ENCODE measurements at places on chromosomes 5 and 9.

- no peak for DNase-seq
Measured at GRCh38 chr9:127526655-127527559, 75.6 kb downstream of the LRSAM1 start.

DNA sequence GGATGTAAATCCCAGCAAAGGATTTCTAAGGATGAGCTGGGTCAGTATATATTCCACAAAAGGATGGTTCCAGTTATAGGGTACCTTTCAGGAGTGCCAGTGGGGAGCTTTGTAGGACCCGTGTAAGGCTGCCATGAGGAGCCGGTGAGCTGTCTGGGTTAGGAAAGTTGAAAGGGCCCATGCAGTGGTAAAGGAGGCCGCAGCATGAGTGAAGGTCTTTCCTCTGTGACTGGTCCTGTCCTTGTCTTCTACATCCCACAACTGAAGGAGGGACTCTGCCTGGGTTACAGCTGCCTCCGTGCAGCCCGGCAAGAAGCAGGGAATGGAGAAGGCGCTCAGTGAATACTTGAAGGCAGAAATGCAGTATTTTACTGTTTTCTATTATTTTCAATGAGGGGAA, 58.9 kb downstream of the HSPA4 start:
- no peak for DNase-seq

- DNase-seq = no peak
Measured at GRCh38 chr9:133934482-133935232, 57.5 kb downstream of the VAV2 start.

DNA sequence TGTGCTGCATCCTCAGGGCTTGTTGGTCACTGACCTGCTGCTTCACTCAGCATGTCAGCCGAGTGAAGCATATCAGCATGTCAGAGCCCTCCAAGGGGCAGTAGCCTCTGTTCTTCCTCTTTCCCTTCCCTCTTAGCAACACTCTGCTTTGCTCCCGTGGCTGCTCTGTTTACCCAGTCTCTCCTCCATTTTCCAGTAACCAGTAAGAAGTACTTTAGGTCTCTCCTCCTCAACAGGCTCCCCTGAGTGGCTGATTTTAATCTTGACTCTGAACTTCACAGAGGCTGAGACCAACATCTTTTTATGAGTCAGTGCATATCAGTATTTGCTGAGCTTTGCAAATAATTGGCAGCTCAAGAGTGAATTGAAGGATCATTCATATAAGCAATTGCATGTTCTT, 18.6 kb upstream of the ADRB2 start:
- DNase-seq = no peak

DNA sequence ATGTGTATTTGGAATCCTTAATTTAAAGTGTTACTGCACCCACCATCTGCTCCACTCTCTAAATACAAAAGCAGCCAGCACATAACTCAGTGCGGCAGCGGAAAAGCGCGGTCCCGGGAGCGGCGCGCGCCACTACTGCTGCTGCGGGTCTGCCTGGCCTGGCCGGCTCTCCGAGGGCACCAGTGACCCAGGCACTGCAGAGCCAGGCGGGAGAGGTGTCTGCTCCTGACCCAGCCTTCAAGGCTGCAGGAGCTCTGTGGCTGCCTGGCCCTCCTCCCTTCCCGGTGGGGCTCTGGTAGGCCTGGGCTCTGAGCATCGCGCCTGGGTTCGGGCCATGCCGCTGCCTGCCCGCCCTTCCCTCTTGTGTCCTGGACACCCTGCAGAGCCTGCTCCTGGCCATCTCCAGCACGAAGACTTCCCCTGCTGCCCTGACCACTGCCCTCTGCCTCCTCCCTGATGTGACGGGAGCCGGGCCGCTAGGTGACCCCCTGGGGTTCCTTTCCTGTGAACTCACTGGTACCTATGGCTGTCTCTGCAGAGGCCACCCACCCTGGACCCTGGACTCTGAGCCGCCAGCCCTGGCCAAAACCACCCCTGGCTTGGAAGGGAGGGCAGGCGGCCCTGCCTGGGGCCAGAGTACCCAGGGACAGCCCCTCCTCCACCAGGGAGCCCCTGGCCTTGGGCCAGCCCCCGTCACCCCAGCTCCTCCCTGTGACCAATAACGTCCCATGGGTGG, 32.8 kb upstream of the UBAC1 start:
- no peak for DNase-seq

- DNase-seq = no peak
Measured at GRCh38 chr9:74935008-74935407, 17.7 kb downstream of the C9orf40 start.

- no peak for DNase-seq
Measured at GRCh38 chr5:13860146-13860545, 84.3 kb downstream of the DNAH5 start.

GRCh38 chr9:92749071-92749933, 15.3 kb downstream of the BICD2 start:
- no peak for DNase-seq

DNA sequence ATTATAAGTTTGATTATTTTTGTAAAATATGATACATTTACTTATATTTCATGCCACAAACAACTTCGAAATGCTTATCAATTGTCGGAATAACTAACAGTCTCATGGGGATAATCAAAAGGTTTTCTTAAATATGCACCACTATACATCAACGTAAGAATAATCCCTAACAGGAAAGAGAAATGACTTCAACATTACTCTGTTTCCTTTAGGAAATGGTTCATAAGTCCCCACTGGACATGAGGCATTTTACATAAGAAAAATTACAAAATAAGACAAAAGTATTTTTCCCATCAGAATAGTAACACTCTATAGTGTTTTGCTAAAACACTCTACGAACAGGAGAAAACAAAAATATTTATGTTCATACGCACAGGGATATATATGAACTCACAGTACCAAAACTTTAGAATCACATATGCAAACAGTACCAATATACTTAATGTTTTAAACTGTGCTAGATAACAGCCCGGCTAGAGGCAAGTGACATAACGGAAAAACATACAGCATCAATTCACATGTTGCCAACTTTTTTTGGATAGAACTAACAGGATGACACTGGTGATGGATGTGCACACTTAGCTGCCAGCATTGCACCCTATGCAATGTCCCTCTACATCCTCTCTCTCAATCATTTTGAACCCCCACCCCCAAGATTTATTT, 120.5 kb downstream of the NFIB start:
- DNase-seq = no peak

DNA sequence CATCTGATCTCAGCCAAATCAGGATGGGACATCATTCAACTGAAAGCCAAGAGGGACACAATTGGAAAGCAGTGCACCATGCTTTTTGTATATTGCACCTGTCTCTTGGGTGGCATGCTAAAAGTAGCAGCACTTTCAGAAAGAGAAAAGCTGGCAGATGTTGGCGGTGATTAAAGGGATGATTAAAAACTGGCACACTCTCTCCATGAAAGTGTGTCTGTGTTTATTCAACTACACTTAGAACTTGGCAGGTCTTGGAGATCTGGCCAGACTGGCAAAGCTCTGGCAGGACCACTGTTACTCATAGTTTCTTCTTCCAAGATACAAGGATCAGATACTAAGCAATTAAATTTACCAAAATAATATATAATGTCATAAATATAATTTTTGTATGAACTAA, 112.9 kb upstream of the ELAVL2 start:
- DNase-seq = no peak

DNA sequence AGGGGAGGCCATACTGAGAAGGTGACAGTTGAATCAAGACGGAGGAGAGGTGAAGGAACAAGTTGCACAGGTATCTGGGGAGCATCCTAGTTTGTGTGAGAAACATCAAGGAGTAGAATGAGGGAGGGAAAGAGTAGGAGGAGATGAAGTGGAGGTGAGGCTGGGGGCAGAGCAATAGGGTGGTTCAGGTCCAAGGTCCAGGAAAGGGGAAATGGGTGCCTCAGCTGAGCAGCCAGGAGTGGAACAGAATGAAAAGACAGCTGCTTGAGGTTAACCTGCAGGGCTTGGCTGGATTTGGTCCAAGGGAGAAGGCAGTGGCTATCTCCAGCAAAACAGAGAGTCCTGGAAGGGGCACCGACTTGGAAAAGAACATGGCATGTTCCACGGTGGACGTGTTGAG, 5.3 kb downstream of the SLC1A1 start:
- DNase-seq = no peak

DNA sequence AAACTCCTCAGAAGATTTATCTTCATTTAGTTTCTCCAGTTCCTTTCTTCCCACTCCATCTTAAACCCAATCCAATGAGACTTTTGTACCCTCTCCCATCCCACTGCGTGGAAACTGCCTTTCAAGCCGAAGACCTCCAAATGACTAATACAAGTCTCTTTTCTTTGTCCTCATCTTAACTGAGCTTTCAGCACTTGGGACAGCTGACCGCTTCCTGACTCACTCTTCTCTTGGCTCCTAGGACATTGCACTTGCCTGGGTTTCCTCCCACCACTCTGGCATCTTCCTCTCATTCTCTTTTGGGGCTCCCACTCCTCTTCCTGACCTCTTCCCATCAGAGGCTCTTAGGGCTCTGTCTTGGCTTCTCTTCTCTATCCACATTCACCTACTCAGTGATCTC, 243.7 kb downstream of the HSPA4 start:
- DNase-seq = no peak

- no peak for DNase-seq
Measured at GRCh38 chr9:111866976-111867375, 29.6 kb upstream of the UGCG start.

- no peak for DNase-seq
Measured at GRCh38 chr5:62934319-62934718, 355.7 kb downstream of the LRRC70 start.

GRCh38 chr5:31880449-31880848, 241.5 kb downstream of the PDZD2 start:
- DNase-seq = no peak

DNA sequence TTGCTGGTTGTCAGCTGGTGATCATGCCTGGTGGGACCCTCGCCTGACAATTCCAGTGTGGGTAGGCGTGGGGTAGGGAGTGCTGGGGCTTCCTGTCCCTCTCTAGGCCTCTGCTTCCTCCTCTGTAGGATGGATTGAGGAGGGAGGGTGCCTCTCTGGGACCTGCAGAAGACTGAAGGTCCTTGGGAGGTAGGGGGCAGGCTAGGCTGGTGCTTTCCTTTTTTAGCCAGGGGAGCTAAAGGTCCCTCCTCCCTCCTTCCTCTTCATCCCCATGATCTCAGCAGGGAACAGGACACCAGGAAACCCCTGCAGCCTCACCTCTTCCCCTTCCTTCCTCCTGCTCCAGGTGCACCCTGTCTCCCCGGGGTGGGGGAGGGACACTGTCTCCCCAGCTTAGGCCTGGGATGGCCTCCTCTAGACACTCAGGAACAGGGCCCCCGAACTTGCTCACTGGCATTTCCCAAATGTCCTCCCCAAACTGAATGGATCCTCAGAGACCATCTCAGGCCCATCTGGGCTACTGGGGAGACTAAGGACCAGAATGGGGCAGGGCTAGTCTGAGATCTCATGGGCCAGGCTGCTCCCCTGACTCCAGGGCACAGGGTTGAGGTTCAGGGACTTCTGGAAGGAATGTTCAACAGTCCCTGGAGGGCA, 8.4 kb downstream of the SH2D3C start:
- no peak for DNase-seq

DNA sequence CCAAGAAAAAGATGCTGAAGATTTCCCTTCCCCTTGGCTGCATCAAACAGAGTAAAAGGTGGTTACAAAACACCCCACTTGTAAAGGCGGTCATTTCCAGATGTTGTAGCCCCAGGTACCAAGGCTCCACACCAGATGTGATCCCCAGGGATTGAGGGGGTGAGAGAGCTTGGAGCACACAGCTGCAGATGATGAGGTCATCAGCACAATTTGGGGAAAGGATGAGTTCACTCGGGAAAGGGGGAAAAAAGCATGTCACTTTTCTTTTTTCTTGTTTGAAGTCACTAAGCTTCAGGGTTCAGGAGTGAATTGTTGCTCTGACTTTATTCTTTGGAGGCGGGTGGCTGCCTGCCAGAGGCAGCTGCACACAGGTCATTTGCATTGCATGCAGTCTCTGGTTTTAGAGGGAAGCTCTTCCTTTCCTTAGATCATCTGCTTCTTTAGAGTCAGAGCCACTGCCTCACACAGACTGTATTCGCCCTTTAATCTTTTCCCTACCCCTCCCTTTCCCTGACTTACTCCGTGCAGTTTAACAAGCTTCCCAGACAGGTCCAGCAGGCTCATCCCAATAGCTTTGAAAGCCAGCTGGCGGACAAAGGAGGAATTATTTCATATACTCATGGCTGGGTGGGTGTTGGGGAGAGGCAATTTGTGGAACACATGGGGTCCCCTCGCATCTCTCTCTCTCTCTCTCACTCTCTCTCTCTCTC, 409.3 kb upstream of the SLC24A2 start:
- no peak for DNase-seq

DNA sequence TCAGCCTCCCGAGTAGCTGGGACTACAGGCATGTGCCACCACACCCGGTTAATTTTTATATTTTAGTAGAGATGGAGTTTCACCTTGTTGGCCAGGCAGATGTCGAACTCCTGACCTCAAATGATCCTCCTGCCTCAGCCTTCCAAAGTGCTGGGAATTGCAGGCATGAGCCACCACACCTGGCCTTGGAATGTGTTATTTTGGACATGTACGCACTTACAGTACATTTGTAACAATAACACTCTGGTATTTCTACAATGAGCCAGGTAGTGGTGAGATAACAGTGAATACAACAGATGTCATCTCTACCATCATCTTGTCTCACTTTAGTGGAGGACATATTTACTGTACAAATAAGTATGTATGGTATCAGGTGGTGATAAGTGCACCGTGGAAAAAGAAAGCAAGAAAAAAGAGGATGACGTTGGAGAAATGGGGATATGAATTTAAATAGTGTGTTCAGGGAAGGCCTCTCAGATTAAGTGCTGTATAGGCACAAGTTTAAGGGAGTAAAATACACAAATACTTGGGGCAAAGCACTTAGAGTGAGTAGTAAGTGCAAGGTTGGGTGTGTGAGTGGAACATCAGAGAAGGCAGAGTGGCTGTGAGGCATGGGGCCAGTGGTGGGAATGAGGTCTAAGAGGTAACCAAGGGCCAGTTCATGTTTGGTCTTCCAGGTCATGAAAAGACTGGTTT, 100.1 kb downstream of the CDC42SE2 start:
- no peak for DNase-seq

DNA sequence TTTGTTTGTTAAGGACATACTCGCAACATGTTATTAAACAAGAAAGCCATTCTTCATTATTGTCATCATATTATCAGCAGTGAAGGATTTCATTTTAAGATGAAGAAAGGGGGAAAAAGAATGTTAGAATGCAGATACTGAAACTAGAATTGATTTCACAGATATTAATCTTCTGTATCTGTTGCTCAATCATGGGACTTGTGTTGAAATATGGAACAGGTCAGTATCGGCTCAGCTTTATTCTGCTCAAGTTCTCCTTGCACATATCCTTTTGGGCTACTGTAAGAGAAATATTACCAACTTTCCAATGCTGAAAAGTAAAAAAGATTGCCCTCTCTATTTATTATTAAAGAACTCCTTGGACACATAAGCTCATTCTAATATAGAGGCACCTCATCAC, 13.8 kb upstream of the ANXA1 start:
- no peak for DNase-seq

DNA sequence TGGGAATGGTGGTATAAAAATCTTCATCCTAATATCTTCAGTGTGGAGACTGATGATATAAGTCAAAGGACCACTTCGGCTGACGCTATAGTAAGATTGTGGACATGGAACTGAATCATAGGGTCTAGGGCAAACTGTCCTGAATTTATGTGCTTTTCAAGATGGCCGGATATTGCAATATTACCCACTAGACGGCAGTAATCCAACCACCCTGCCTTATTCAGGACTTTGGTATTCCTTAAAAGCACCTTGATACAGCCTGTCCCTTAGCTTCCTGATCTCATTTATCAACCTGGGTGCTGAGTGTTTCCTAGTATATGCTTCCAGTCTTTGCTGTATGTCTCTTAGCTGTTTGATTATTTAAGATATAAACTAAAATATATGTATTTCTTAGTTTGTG, 71.2 kb upstream of the COX7C start:
- DNase-seq = no peak
